ENCODE measurements at places on chromosomes 3 and 15. TPM values are rescaled to one million over a fixed set of nuclear protein-coding genes. Genes with fewer than 3 reads are reported as not detected.

DNA sequence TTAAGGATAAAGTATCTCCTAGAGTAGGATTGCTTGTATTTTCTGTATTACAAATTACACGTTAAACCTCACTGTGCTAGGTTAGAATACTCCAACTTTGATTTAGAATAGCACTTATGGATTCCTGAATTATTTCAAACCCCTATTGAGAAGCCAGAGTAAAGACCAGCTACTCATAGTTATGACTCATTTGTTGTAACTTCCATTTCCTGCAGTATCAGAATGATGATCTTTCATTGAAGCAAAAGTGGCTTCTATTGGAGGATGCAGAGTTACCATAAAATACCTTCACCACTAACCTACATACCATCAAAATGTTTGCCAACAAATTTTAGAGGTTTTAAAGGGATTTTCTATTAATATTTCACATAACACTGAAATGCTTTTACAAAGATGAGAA, 1322.7 kb upstream of the ALCAM start:
- no peak overlapping the region for H3K4me3 ChIP-seq
- H3K36me3 ChIP-seq, result no peaks in the 10 kb centered on the region
- no peaks in the 10 kb centered on the region for H3K4me1 ChIP-seq
- no peak overlapping the region for H3K27ac ChIP-seq

GRCh38 chr3:186044968-186045367, 63.9 kb downstream of the ETV5 start:
- no peaks in the 10 kb centered on the region for H3K36me3 ChIP-seq
- DNase-seq, result no peak
- H3K4me3 ChIP-seq, result no peak overlapping the region

- H3K36me3 ChIP-seq, result peaks cover 3% of the 10 kb centered on the region
- peak; percentile 52 for DNase-seq
- peak within 1 kb of the TSS; percentile 91 for H3K4me3 ChIP-seq
- peak within 1 kb of the TSS; percentile 74 for H3K27ac ChIP-seq
- peaks cover 18% of the 10 kb centered on the region for H3K4me1 ChIP-seq
These were observed at the start of gene PCBP4 for GRCh38 chr3:51967384-51968169. Gene PCBP4, minus strand, starts transcription at chr3:51967454. Its CDS starts 6,214 bp downstream, at chr3:51961240.

- no peak overlapping the region for H3K27ac ChIP-seq
- H3K4me3 ChIP-seq, result no peak overlapping the region
- H3K36me3 ChIP-seq, result no peaks in the 10 kb centered on the region
- DNase-seq, result no peak
These were observed 60.2 kb downstream of the IL16 start for GRCh38 chr15:81256916-81257315.

- no peak overlapping the region for H3K27ac ChIP-seq
- H3K4me1 ChIP-seq, result no peaks in the 10 kb centered on the region
- H3K4me3 ChIP-seq, result no peak overlapping the region
- DNase-seq, result no peak
- no peaks in the 10 kb centered on the region for H3K27me3 ChIP-seq
These were observed 32.7 kb downstream of the DENND4A start for GRCh38 chr15:65759441-65759840.

GRCh38 chr3:65503776-65504175, 534.9 kb downstream of the MAGI1 start:
- no peaks in the 10 kb centered on the region for H3K36me3 ChIP-seq
- H3K27ac ChIP-seq, result no peak overlapping the region
- H3K4me3 ChIP-seq, result no peak overlapping the region

GRCh38 chr3:197019021-197019420, 10.6 kb downstream of the MELTF start:
- H3K4me3 ChIP-seq, result no peak overlapping the region
- no peaks in the 10 kb centered on the region for H3K4me1 ChIP-seq
- DNase-seq, result no peak
- H3K27ac ChIP-seq, result no peak overlapping the region

- H3K4me1 ChIP-seq, result no peaks in the 10 kb centered on the region
- no peak overlapping the region for H3K27ac ChIP-seq
- H3K27me3 ChIP-seq, result peaks cover 10% of the 10 kb centered on the region
- H3K36me3 ChIP-seq, result no peaks in the 10 kb centered on the region
These were observed 319.7 kb downstream of the UACA start for GRCh38 chr15:70443486-70444273.

GRCh38 chr15:62752657-62753517, 289.7 kb upstream of the TPM1 start:
- peaks cover 7% of the 10 kb centered on the region for H3K36me3 ChIP-seq
- no peak overlapping the region for H3K4me3 ChIP-seq
- no peak overlapping the region for H3K27ac ChIP-seq

- H3K27me3 ChIP-seq, result peaks cover 25% of the 10 kb centered on the region
- no peak overlapping the region for H3K4me3 ChIP-seq
- peak overlapping the region; percentile 95 for H3K27ac ChIP-seq
- peak; percentile 99 for DNase-seq
- peaks cover 21% of the 10 kb centered on the region for H3K36me3 ChIP-seq
These were observed 10.0 kb downstream of the GNAI2 start for GRCh38 chr3:50245831-50246516.

DNA sequence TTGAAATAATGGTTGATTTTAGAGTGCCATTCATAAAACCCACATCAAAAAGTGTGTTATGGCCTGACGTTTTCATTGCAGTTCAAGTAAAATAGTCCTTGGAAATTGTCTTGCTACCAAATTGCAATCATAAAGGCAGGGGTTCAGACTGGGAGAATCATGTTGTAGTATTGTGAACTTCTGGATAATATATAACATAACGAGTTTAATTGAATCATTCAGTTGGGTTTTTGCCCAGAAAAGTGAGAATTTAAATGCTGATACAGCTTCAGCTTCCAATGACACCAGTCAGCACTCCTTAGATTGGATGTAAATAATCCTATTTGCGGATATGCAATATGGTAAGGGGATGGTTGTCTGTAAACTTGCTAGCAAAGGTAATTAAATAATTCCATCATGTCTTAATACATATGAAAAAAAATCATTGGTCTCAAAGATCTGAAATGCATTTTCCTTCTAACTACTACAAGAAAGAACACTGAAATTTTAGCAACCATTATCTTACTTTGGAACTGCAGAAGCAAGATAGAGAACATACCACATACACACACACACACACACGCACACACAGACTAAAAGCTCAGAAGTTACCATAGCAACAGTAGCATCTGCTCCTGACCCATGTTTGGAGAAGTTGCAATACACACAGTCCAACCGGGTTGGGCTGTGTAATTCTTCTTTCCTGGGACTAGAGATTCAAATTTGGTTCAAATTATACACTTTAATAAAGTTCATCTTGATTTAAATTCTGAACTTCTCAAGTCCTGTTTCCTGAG, 686.2 kb upstream of the NR2F2 start:
- H3K4me1 ChIP-seq, result no peaks in the 10 kb centered on the region
- no peaks in the 10 kb centered on the region for H3K36me3 ChIP-seq
- H3K27ac ChIP-seq, result no peak overlapping the region
- H3K4me3 ChIP-seq, result no peak overlapping the region

GRCh38 chr3:37114251-37115145, 59.9 kb downstream of the LRRFIP2 start:
- no peak for DNase-seq
- H3K27ac ChIP-seq, result no peak overlapping the region
- H3K27me3 ChIP-seq, result no peaks in the 10 kb centered on the region
- no peaks in the 10 kb centered on the region for H3K36me3 ChIP-seq
- no peak overlapping the region for H3K4me3 ChIP-seq

- H3K4me3 ChIP-seq, result no peak overlapping the region
- no peaks in the 10 kb centered on the region for H3K36me3 ChIP-seq
- peaks cover 3% of the 10 kb centered on the region for H3K4me1 ChIP-seq
- H3K27me3 ChIP-seq, result no peaks in the 10 kb centered on the region
- no peak overlapping the region for H3K27ac ChIP-seq
These were observed 44.3 kb upstream of the EIF1B start for GRCh38 chr3:40265181-40265580.

DNA sequence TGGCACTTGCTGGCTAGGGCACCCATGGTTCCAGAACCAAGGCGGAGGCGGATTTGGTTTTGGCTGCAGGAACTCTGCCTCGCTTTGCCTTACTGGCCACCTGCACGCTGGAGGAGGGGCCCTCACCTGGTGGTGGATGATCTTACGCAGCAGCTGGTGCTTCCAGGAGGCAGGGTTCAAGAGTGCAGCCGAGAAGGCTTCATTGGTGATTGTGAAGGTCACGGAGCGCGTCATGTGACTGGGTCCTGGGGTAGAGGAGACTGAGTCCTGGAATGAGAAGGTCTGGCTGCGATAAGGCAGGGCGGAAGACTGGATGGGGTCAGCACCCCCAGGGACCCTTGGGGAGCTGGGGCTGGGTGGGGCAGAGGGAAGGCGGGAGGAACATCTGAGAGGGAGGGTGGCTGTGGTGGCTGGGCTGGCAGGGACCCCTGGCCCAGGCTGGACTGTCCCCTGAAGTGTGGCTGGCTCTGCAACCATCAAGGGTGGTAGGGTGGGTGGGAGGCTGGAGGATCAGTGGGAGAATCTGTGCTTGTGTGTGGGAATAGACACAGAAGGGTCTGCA, 25.8 kb upstream of the GOLGA6C start:
- no peak overlapping the region for H3K4me3 ChIP-seq
- DNase-seq, result no peak
- peak overlapping the region; percentile 34 for H3K27ac ChIP-seq
- H3K27me3 ChIP-seq, result peaks cover 15% of the 10 kb centered on the region
- peaks cover 5% of the 10 kb centered on the region for H3K36me3 ChIP-seq

- no peak for DNase-seq
- H3K27me3 ChIP-seq, result no peaks in the 10 kb centered on the region
- H3K4me1 ChIP-seq, result peaks cover 51% of the 10 kb centered on the region
- no peak overlapping the region for H3K27ac ChIP-seq
- no peaks in the 10 kb centered on the region for H3K36me3 ChIP-seq
These were observed 232.6 kb downstream of the MEX3B start for GRCh38 chr15:81813215-81813614.

DNA sequence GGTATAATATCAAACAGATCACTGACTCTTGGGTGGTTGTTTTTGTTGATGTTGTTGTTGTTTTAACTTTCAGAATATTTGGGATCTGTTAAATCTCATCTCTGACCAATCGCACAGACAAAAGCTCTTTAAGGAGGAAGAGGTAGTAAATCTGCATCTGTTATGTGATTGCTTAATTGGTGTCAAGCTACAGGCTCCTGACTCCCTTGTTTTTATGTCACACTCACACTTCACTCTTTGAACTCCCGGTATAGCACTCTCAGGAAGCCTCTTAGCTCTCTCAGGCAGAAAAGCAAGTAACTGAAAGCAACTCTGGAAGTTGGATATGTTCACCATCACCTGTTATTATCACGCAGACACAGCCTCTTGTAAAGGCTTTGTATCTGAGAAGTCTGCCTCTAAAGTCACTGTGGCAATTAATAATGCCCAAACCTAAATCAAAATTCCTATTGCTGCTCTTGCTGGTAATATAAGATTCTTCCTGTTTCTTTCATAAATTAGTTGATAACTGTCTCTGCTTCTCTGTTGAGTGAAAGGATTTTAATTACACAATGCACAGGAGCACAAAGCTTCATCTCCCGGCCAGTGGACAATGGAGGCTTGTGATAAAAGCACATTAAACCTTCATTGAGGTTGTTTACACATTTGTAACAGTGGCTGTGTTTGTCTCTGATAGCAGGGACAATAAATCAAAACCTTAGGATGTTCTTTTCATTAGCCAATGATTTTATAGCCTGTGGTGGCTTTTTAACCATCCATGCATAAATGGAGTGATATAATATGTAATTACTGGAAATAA, 576.7 kb downstream of the MFSD1 start:
- no peak overlapping the region for H3K4me3 ChIP-seq
- peaks cover 2% of the 10 kb centered on the region for H3K27me3 ChIP-seq
- no peak overlapping the region for H3K27ac ChIP-seq
- H3K4me1 ChIP-seq, result peaks cover 3% of the 10 kb centered on the region
- H3K36me3 ChIP-seq, result no peaks in the 10 kb centered on the region

DNA sequence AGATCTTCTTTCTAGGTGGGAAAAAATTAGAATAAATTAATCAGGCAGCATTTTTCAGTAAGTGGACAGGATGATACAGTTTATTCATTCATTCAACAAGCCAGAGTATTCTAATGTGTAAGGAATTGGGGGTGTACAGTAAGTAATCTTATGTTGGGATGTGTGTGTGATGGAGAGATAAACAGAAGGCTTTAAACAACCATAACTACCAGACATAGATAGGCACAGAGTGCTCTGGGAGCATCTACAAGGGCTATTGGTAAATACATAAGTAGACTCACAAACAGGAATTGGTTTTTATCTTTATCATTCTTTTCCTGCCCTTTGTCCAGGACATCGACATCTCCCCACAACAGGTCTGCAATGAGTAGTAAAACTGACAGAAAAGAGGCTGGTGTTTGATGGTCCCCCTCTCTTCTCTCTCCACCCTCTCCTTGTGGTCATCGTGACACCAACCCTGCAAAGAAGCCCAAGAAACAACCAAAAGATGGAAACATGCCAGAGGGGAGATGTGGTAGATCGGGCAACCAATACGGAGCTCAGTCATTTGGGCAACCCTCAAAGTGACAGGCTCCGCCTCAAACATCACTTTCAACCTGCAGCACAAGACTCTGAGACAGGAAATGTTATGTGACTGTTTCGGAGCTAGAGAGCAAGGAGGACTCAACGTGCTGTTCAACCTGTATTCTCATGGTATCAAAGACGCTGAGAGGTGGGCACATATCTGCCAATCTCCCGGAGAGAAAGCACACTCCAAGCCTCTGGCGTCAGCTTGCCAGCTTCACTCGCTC, 28.7 kb upstream of the B3GNT5 start:
- DNase-seq, result no peak
- H3K4me3 ChIP-seq, result no peak overlapping the region
- no peaks in the 10 kb centered on the region for H3K36me3 ChIP-seq
- H3K27ac ChIP-seq, result no peak overlapping the region
- H3K4me1 ChIP-seq, result no peaks in the 10 kb centered on the region
- H3K27me3 ChIP-seq, result no peaks in the 10 kb centered on the region

- H3K27ac ChIP-seq, result no peak overlapping the region
- H3K4me1 ChIP-seq, result peaks cover 1% of the 10 kb centered on the region
- H3K4me3 ChIP-seq, result peak overlapping the region; percentile 85
- H3K27me3 ChIP-seq, result peaks cover 4% of the 10 kb centered on the region
- peak; percentile 21 for DNase-seq
- no peaks in the 10 kb centered on the region for H3K36me3 ChIP-seq
These were observed 653 bp downstream of the MYO5C start for GRCh38 chr15:52294881-52295420.

- H3K4me1 ChIP-seq, result no peaks in the 10 kb centered on the region
- peaks cover 6% of the 10 kb centered on the region for H3K27me3 ChIP-seq
- no peak for DNase-seq
- no peak overlapping the region for H3K27ac ChIP-seq
- H3K4me3 ChIP-seq, result no peak overlapping the region
These were observed 99.9 kb downstream of the ADAMTS17 start for GRCh38 chr15:100241572-100242482.

OR4F15 gene
- not detected for total RNA-seq

FRMD5 gene
- total RNA-seq, result 0.54 TPM

GADL1 gene
- total RNA-seq, result not detected

DLL4 gene
- 257 TPM for total RNA-seq

IDH2 gene
- total RNA-seq, result 133 TPM

SNTN gene
- not detected for total RNA-seq

SPTBN5 gene
- total RNA-seq, result 9.4 TPM

THPO gene
- 0.28 TPM for total RNA-seq

MFAP1 gene
- 28.6 TPM for total RNA-seq

ANAPC13 gene
- total RNA-seq, result 59.4 TPM

TCAIM gene
- 20.5 TPM for total RNA-seq

PLSCR5 gene
- not detected for total RNA-seq

ROPN1 gene
- total RNA-seq, result not detected

TTLL3 gene
- 34.4 TPM for total RNA-seq

NR1I2 gene
- total RNA-seq, result 0.23 TPM
